ENCODE measurements at places on chromosomes 1 and 21.

DNA sequence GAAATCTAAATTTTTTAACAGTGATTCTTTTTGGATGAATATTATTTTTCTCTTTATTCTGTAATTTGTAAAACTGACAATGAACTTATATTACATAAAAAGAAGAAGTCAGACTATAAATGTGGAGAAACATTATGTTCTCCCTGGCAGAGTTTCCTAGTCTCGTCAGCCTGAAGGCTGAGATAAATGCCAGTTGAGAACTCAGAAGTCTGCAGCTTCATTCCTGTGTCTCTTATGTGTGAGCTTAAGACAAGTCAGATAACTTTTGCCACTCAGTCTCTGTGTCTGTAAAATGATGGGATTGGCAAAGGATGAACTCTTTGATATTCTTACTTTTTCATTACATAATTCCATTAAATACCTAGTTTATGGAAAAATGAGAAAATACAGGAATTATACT, 568.8 kb upstream of the ZRANB2 start:
- no peak for DNase-seq

- DNase-seq, result no peak
Measured at GRCh38 chr1:51712590-51712989, 95.7 kb downstream of the OSBPL9 start.

DNA sequence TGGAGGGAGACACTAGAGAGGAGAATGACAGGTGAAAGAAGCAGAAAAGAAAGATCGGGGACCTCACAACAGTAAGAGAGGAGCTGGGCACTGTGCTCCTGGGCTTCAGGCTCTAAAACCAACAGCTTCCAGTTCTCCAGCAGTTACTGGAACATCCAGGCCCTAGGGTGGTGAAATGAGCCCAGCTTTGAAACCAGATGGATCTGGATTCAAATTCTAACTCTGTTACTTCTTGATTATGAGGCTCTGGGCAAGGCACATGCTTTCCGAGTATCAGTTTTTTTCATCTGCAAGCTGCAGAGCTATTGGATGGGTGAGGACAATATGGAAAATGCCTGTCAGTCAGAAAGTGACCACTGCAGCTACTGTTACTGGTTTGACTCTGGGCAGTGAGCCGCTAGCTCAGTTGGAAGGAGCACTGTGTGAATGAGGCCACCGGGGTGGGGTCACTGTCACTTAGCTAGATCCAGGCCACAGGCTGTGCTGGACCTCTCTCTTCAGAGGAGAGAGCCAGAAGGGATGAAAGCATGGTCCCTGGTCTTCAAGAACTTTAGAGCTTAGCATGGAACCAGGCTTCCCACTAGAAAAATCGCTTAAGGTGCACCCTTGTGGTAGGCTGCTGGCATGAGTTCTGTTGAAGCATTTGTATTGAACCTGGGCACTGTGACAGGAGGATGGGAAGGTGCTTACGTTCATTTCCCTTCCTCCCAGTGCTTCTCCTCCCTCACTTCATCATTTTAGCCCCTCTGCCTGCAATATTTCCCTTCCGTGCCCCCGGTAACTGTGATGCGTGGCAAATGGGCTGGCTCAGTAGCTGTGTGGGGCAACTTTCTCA, 12.2 kb downstream of the PLEKHO1 start:
- no peak for DNase-seq

DNA sequence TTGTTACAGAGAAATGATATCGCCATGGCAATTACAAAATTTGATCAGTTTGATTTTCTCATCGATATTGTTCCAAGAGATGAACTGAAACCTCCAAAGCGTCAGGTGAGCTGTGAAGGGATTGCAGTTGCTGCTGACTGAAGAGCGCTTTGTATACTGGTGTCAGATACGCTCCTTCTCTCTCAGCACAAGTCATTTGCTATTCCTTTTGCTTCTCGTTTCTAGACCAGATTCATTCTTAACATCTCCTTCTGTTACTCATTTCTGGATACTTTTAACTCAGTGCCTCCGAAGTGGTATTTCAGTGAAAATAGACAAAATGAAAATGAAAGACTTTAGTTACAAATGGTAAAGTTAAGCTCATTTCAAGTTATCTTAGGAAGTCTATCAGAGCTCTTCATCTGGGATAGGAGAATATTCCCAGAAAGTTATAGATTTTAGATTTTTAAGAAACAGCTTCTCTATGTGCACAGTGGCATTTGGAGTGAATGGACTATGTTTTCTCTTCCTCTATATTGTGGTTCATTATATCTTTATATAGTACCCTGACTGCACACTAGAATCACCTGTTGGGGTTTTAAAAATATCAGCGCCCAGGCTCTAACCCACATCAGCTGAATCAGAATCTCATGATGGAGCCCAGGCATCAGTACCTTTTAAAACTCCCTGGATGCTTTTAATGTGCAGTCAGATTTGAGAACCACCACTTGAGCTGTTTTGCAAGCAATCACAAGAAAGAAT, 30.3 kb upstream of the KCNQ4 start:
- DNase-seq, result no peak

DNA sequence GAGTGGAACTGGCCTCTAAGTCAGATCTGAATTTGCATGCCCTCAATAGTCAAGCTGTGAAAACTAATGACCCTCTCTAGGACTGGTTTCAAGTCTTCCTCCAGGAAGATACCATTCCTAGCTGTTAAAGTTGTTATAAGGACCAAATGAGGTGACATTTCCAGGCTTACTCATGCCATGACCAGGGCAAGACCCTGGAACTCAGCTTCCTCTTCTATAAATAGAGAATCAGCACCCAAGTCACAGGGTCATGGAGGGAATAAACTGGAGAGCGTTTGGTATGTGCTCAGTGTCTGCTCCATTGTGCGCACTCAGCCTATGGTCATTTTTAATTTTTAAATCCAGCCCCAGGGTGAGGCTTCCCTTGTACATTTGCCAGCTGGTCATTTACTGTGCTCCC, 2.5 kb downstream of the S100A9 start:
- DNase-seq, result no peak

DNA sequence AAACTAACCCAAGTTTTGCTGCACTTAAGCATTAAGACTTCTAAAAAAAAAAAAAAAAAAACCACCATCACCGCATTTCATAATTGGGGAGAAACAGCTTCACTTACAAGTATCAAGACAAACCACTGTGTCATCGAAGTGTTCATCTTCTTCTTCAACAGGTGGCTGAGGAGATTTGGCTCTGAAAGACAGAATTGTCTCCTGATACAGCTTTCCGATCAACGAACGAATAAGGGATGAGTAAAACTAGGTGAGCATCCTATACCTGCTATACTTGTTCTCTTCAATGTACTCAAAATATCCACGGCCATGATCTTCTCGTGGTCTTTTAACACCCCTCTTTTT, 2.0 kb downstream of the HNRNPU start:
- DNase-seq, result no peak

DNA sequence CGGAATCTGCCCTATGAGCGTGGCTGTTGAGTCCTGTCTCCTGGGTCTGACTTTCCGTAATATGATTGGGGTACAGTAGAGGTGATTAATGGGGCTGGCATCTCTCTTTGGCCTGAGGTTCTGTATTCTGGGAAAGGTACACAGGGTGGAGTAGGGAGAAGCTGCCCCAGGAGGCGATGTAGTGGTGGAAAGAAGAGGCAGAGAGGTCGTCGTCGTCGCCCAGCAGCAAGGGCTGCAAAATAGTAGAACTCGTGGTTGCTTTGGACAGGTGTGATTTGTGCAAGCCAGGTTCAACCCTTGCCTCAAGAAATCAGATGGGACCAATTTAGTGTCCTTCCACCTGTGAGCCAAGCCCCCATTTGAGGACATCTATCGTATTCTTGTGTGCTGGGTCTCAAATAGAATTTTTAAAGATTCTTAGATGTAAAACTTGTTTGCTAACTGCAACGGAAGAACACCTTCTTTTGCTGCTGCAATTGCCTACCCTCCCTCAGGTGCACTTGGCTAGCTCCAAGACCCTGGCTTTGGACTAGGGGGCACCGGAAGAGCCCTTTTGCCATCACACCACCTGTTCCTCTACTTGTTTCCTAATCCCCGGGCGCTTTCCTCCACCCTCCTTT, 1.3 kb upstream of the HMGN2 start:
- DNase-seq, result no peak

DNA sequence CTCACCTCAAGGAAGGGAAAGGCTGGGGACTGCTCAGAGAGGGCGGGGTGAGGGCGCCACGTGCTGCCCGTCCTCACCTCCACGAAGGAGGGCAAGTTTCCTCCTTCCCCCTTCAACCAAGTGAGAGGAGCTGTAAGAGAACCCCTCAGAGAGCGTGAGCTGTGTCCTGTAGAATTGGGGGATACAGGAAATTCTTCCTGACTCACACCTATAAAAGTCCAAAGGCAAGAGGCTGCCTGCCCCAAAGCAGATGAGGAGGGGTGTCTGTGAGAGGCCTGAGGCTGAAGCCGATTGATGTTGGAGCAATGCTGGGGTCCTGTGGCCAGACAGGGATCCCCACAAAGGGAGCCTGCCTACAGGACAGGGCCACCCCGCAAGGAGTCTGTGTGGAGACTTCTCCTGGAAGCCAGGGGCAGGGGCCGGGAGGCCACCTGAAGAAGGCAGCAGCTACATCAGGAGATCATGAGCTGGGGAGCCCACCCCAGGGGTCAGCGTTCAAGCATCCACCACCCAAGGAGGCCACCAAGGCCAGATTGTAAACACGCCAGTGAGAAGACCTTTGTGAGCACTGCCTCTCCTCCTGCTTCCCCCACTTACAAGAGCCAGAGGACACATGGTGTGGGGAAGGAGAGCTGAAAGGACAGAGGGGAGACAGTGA, 27.7 kb downstream of the S100A6 start:
- no peak for DNase-seq

- DNase-seq, result no peak
Measured at GRCh38 chr1:56575865-56576264, 3.5 kb downstream of the PLPP3 start.

DNA sequence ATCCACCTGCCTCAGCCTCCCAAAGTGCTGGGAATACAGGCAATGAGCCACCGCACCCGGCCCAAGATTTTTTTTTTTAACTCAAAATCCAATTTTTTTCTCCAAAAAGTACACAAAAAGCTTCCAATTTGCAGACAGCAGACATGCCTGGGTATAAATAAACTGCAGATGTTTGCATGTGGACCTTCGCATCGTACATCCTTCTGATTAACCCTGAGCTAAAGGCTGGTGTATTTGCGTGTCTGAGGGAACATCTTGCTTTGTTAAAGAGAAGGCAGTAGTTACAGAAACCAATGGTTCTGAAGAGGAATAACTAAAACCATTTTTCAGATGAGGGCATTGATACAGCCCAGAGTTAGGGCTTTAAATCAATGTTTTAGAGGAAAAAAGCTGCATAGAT, 12.7 kb downstream of the BCAR3 start:
- no peak for DNase-seq

GRCh38 chr1:244836584-244836983, 1.1 kb downstream of the COX20 start:
- no peak for DNase-seq

- peak; percentile 56 for DNase-seq
Measured at GRCh38 chr21:45994086-45994661, 12.6 kb downstream of the COL6A1 start.

- DNase-seq, result no peak
Measured at GRCh38 chr1:239125027-239125426, 261.3 kb upstream of the CHRM3 start.

GRCh38 chr1:214440219-214440965, 111.0 kb downstream of the PTPN14 start:
- no peak for DNase-seq

DNA sequence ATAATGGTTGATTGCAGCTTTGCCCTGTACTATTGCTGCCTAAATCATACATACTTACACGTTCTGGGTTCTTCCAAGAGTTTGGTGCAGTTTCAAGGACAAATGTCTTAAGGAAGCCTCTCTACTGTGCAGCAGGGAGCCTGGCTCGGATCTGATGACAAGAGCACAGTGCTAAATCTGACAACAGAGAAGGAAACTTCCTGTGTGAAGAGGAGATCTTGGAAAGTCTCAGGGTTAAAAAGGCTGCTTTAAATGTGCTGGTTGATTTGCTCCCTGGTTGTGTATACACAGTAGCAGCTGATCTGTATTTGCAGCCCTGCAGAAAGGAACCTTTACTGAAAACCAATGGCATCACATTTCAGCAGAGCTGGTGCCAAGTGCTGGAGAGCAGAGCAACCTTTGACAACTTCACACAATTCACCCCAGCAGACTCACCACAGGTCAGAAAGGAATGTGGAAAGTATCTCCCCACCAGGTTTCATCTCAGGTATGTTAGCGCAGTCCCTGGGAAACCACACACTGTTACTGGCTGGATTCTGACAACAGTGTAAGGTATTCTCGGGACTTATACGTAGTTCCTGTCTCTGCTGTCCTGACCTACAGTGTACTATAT, 355.0 kb upstream of the ESRRG start:
- DNase-seq, result no peak

- peak; percentile 65 for DNase-seq
Measured at GRCh38 chr1:95117207-95118066, at the start of gene TLCD4. TLCD4 (plus strand) TSS chr1:95117355; CDS start chr1:95143902, 26,547 bp downstream.

GRCh38 chr1:196361112-196361714, 247.0 kb downstream of the KCNT2 start:
- DNase-seq, result no peak
